ENCODE measurements at places on chromosomes 6 and 20.

GRCh38 chr20:57392512-57393271 is 1.5 kb downstream of the RBM38 start:
- peak; percentile 87 for DNase-seq

GRCh38 chr6:124482071-124482491 is 480.2 kb upstream of the RNF217 start:
- no peak for DNase-seq

DNA sequence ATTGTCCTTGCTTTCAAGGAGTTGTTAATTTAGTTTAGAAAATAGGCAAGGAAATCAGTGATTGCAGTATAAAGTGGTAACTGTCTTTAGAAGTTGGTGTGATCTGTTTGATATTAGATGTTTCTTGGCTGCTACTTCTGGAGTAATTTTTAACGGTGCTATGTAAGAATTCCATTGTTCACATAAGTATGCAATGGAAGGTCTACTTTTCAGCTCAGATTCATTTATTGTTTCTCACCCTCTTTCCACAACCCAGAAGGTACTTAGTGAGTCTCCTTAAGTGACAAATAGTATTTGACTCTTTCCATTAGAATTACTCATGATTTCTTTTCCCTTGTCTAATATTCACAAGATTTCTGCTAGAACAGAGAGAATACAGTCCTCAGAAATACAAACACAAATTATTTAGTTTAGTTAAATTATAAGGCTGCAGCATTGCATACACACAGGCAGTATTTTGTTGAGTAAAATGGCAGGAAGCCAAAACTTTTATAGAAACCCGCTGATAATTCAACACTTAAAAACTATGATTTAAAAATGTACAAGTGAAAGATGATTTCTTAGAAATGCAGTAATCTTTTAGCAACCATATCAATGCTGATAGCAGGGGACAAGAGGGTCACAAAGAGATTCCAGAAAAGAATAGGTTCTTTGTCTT is 554.3 kb downstream of the CD109 start:
- DNase-seq = no peak

GRCh38 chr6:125480571-125480970 is 178.8 kb upstream of the HDDC2 start:
- DNase-seq = no peak

DNA sequence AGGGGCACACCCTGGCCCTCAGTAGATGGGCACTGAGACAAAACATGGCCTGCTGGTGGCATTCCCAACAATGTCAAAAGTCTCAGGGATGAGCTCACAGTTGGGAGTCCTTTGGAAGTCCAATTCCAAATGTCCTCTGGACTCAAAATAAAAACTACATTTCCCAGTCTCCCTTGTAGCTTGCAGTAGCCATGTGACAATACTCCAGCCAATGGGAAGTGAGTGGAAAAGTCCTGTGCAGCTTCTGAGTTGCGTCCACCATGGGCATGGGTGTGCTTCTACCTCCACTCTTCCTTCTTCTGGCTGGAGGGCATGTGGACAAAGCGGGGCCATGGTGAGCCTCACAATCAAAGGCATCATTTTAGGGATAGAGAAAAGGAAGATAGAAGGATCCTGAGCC is 5.8 kb upstream of the ADAM33 start:
- DNase-seq = no peak

- no peak for DNase-seq
These were observed 39.5 kb downstream of the BCKDHB start for GRCh38 chr6:80145921-80146320.

Data from CD4-positive, alpha-beta T cell treated with Interleukin-4 for 1 hour (primary cell).